ENCODE measurements at places on chromosomes 11 and 22.
A peak's percentile ranks its signal among the peaks of the same experiment; 100 is the strongest.

DNA sequence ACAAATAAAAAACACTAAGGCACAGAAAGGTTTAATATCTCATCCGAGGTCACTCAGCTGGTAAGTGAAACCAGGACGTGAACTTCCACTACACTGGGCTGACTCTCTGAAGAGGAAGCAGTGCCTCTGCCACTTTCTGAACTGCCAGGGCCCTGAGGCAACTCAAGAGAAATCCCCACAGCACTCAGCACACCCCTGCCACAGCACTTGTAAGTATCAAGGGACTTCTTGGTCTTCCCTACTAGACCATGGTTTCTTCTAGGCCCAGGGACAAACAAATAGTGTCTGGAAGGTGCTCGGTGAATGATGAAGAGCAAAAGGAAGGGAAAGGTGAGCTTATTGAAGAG, 49.7 kb downstream of the RPL27A start:
- peak; percentile 36 for DNase-seq

- no peak for DNase-seq
Measured at GRCh38 chr11:87870086-87870485, 305.2 kb downstream of the RAB38 start.

- DNase-seq, result no peak
Measured at GRCh38 chr22:50016988-50017700, 4.6 kb upstream of the IL17REL start.

DNA sequence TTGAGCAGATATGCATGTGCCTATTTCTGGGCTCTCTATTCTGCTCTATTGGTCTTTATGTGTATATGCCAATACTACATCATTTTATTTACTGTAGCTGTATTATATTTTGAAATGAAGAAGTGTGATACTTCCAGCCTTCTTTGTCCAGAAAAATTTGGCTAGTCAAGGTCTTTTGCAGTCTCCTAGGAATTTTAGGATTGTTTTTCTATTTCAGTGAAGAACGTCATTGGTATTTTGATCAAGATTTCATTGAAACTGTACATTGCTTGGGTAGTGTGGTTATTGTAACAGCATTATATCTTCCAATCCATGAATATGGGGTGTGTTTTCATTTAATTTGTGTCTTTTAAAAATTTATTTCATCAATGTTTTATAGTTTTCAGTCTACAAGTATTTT, 400.3 kb downstream of the AASDHPPT start:
- DNase-seq, result no peak
